ENCODE measurements at places on chromosomes 5 and 9.
A peak's percentile ranks its signal among the peaks of the same experiment; 100 is the strongest.

DNA sequence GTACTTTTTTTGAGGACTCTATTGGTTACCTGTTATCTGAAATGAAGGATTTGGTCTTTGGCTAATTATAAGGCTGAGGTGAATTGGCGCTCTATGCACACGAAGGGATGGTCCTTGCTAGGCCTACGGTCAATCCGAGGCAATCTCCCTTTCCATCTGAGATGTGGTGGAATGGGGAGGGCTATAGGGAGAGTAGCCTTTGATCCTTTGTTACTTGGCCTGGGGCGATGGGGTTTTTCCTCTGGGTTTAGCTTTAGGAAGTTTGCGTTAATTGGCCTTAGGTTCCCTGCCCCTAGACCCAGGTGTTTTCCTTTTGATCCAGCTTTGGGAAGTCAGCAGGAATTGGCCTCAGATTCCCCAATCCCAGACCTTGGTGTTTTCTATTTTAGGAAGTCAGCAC is 102.1 kb upstream of the C9orf72 start:
- DNase-seq = no peak

DNA sequence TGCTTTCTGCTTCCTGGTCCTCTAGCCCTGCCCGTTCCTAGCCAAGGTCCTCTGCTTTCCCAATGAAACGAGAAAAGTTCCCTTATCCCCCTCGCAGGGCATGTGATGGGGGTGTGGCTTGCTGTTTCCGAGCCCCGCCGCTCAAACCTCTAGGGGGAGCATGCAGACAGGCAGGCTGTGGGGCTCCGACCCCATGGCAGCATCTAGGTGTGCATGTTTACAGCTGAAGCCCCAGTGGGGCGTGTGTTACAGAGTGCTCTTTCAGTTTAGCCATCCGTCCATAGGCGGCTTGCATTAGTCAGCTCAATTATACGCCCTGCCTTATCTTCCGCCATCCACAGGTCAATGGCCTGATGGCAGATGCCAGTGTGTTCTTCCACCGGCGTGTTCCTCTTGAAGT is 48.3 kb upstream of the SPATA31E1 start:
- DNase-seq = no peak

- no peak for DNase-seq
Observed at GRCh38 chr5:88743231-88743834, 139.7 kb downstream of the MEF2C start.

DNA sequence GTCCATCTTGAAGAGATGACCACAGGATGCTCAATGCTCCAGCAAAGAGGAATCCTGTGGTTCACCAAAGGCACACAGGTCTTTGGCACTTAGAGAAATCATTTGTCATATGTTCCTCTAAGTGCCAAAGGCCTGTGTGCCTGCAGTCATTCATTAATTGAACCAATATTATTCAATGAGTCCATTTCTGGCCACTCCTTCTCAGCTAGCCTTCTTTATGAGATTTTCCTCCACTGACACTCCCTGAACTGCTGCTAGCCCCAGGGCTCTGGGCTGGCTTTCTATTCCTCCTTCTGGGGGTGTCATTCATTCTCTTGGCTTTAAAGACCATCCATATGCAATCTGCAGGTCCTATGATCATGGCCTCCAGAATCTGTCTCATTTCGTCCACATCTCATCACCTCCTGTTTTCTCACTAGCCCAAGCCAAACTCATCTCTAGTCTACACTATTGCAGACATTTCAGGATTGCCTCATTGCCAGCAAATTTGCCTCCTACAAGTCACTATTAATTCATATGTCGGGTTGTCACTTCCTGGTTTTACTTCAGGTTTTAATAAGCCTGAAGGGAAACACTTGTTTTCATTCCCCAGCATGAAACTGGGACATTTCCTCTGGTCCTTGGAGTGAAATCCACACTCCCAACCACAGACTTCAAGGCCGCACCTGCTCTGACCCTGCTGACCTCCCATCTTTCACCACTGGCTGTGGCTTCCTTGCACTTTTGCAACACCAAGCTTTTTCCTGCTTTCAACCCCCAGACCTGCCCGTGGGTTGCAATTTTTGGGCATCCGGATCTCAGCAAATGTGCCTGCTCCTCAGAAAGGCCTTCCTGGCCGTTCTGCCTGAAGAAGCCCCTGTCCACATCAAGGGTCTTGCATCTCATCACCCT is 35.1 kb downstream of the KCNIP1 start:
- DNase-seq = no peak

- no peak for DNase-seq
Observed at GRCh38 chr5:148147415-148147814, 20.9 kb upstream of the SPINK14 start.

DNA sequence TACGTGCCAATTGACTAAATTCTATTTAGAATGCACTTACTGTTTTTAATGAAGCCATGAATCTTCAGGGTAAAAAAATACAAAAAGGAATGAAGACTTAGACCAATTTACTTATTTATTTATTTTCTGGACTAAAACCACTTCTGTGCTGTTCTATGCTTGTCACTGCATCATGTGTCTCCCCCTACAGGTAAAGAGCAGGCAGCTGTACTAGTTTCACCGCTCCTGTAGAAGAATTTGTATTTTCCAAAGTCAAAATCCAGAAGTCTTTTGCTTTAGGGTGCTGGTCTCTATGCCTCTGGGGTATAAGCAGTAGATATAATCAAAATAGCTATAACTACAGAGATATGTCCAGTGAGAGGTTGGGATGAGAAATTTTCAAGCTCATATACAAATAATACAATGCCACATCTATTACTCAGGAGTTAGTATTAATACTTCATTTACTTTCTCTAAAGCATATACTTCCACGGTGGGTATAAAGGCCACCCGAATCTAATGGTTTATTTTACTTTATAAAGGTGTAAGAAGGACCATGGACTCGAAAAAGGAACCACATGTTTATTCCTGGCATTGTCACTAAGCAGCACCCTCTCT is 591.5 kb downstream of the RAB3C start:
- peak; percentile 28 for DNase-seq

DNA sequence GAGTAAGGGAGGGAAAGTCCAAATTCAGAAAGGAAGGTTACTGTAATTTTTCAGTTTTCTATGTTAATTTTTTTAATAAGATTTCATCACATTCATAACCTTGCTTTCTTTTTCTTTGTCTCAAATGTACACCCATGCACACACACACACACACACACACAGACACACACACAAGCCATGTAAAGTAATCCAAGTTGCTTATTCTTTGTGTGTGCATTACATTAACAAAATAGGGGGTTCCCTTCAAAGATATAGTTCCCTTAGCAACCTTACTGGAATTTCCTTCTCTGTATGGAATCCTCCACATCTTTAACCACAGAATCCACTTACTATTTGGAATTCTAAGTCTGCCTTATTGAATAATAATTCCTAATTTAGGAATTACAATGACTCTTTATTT is 32.7 kb downstream of the ZNF366 start:
- DNase-seq = no peak

DNA sequence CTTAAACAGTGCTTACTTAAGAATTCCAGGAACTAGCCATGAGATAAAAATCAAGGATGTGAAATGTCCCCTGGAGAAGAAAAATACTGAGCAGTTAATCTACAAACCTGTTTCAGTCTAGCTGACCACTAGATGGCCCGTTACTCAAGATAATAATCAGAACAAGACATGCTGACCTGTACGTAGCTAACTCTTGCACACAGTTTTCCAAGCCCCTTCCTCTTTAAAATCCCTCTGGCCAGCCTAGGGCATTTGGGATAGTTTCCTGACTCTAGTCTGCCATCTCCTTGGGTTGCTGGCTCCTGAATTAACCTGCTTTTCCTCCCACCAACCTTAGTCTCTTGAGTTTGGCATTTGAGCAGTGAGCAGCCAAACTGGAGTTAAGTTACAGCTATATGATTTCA is 59.2 kb upstream of the TRAF1 start:
- no peak for DNase-seq

DNA sequence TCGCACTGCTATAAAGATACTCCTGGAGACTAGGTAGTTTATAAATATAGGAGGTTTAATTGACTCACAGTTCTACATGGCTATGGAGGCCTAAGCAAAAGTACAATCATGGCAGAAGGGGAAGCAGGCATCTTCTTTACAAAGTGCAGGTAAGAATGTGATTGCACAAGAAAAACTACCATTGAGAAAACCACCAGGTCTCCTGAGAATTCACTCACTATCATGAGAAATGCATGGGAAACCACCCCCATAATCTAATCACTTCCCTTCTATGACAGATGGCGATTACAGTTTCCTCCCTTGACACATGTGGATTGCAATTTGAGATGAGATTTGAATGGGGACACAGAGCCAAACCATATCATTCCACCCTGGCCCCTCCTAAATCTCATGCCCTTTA is 121.2 kb upstream of the ST8SIA4 start:
- no peak for DNase-seq

GRCh38 chr9:33388110-33388994 is 14.0 kb downstream of the AQP7 start:
- no peak for DNase-seq

GRCh38 chr5:44691802-44692201 is 116.9 kb upstream of the MRPS30 start:
- DNase-seq = no peak
